ENCODE measurements at places on chromosomes 3 and 15.

- DNase-seq: peak; percentile 92
Observed at GRCh38 chr15:32683906-32684584, 33.8 kb upstream of the GREM1 start.

- no peak for DNase-seq
Observed at GRCh38 chr3:126550488-126551051, 8.2 kb downstream of the C3orf22 start.

DNA sequence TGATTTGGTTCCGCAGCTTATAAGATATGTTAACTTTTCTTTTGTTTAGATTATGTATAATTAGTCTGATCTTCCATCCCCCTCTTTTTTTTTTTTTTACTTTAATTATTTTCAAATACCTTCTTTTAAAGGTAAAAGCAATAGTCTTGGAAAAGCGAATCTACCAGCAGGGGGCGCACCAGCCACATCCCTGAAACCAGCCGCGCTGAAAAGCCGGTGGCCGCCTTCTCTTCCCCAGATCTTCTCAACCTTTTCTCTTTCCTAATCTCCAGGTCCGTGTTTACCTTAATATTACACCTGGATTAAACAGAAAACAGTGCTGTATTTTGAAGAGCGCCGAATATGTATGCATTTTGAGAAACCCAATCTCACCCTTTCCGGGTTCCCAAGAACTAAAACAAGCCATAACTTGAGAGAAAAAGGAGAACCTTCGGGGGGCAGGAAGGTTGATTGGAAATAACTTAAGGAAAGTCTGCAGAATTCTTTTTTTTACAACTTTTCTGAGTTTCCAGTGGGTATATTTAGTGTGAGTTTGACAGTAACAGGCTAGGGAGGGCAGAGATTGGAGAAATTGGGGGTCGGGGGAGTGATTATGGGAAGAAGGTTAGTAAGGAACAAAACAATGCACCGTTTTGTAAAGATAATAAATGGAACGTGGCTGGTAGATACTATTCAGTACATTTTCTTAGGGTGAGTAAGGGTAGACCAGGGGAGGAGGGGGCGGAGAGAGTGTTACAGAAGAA lies 2.0 kb upstream of the SOX2 start:
- peak; percentile 79 for DNase-seq

DNA sequence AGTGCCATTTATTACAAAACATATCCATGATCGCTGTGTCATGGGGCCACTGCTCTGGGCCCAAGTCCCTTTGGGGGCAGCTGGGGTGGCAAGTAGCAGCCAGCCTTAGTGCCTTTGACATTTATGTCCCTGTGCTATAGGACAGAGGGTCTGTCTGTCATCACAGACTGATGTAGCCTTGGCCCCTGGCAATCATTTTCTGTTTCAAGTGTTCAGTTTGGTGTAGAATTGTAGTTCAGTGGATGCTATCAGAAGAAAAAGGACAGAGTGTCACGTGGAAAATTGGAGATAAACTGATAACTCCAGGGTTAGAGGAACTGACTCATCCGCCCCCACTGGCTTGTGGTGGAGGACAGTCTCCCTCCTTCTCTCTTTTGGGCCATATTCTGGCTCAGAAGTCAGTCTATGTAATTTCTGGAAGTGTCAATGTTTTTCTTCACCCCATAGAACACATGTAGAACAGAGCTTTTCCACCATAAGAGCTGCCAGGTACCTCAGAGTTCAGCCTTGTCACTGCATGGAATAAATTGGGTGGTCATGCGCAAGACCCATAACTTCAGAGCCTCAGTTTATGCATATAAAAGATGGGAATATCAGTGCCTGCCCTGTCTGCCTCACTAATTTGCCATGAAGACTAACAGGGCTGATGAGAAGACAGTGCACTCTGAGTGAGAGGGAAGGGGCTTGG lies 4.5 kb upstream of the MRPS22 start:
- DNase-seq: no peak

- DNase-seq: no peak
Observed at GRCh38 chr15:84772031-84772430, 23.6 kb downstream of the ZNF592 start.

DNA sequence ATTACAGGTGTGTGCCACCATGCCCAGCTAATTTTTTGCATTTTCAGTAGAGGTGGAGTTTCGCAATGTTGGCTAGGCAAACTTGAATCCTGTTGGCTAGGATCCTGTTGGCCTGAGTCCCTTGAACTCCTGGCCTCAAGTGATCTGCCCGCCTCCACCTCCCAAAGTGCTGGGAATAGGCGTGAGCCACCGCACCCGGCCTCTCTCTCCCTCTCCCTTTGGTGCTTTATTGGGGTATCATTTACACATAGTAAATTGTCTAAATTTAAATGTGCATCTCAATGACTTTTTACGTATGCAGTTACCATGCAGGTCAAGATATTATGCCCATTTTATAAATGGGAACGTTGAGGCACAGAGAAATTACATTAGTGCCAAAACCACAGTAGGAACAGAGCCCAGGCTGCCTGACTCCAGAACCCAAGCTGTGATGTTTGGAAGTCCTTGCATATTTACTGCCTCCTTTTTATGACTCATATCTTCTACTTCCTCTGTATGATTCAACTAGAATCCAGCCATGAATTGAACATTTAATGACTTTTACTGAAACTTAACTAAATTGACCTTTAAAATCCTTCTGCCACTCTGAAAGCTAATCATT lies 34.0 kb upstream of the RPP14 start:
- DNase-seq: peak; percentile 67

DNA sequence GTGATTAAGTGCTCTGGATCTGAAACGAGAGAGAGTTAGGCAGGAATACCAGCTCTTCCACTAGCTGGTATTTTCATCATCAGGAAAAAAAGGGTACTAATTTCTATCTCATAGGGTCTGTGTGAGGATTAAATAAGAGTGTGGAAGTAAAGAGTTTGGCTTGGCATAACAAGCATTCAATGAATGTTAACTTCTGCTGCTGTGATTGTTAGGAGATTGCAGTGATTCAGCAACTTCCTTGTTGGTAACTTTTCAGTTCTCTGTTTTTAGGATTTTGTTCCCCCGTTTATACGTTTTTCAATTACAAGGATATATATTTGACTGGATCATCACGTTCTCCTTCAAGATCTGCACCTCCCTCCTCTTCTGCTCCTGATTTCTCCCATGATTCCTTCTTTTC lies 65.9 kb upstream of the MYO5C start:
- DNase-seq: no peak

GRCh38 chr3:100912571-100912970 lies 80.7 kb downstream of the ABI3BP start:
- no peak for DNase-seq

GRCh38 chr15:71811036-71811736 lies 832 bp downstream of the NR2E3 start:
- DNase-seq: no peak

DNA sequence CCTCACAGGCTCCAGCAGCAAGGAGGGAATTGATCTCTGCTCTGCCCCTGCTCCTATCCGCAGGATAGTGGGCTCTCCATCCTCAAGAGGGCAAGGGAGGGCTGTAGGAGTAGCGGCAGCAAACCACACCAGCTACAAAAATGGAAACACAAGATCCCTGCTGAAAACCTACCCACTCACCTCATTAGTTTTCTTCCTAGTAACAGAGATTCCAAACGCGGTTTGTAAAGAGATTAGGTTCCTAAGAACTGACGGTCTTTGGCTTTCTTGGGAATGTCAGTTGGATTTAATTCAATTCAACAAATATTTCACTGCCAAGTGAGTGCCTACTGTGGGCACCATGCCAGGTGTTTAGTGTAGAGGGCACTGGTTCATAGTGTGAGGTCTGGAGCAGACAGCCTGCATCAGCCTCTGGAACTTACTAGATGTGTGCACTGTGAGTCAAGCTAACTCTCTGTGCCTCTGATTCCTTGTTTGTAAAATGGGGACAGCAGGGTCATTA lies 84.7 kb downstream of the MRPL46 start:
- DNase-seq: no peak

DNA sequence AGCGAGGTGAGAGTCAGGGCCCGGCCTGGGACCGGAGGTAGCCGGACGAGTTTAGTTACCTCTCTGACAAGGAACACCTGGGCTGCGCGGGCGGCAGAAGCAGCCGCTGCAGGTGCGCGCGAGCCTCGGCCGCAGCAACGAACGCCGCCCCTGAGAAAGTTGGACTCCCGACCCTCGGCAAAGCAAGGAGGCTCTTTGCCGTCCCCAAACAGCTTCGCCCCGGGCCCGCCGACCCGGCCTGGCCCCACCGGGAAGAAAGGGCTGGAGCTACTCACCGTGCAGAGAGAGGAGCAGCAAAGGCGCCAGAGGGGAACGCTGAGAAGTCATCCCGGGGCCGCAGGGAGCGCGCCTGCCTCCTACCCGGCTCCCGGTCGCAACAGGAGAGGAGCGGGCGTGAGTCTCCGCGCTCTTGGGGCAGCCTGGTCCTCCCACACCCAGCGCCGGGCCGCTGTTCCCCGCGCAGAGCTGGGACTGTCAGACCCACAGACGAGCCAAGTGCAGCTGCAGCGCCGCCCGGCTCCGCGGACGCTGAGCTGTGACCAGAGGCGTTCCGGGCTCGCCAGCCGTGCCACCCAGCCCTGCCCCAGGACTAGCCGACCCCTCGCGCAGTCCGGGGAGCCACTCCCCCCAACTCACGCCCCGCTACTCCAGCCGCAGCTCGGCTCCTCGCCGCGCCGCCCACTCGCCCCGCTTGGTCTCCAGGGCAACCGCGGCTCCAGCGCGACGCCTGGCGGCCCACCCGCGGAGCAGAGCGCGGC lies at the start of gene IGSF11:
Gene IGSF11 (minus strand): TSS at position 591 of the 758 bp plus-strand sequence. CDS start 264 bp downstream, at position 327.
- peak; percentile 49 for DNase-seq

GRCh38 chr3:31421314-31422048 lies 111.2 kb upstream of the STT3B start:
- no peak for DNase-seq

DNA sequence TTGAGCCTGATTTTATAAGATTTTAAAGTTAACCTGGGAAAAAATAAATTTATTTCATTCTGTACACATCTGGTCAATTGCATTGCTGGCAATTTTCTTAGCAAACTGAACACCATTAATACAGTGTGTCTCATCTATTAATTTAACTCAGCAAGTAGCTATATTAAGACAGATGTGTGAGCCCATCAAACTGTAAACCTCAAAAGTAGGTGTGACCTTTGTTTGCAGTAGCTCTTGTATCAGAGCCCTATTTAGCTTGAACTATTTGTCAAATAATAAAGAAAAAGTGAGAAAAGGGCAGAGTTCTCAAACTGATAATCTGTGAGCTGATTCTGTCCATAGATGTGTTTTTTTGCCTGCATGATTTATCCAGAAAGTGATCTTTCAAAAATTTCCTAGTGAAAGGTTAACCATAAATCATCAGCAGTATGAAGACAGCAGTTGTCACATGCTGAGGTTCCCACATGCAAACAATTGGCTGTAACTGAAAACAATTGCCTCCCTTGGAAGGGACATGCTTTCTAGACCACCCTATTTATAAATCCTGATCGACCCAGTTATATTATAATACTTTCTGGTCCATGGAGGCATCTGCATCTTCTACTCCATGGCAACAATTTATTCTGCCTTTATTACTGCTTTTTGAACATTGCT lies 646.5 kb downstream of the NSUN3 start:
- DNase-seq: no peak

DNA sequence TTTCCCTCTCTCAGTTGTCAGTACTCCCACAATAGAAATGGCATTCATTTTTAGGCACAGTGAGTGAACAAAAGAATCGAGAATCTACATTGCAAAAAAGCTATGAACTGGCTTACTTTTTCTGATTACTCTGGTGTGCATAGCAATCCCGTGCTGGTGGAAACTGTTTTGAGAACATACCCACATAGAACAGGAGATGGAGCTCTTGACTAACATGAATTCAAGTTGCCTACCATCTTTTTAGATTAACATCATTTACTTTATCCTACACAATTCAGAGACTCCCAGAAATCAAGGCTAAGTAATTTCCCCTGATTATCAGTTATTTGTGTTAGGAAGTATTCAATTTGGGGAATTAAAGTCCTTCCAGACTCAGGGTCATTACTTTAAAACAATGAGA lies 326.6 kb downstream of the ARPP21 start:
- peak; percentile 46 for DNase-seq

GRCh38 chr3:68945225-68945624 lies 12.9 kb upstream of the TAFA4 start:
- DNase-seq: no peak

- no peak for DNase-seq
Observed at GRCh38 chr3:46096336-46096735, 69.1 kb upstream of the XCR1 start.

GRCh38 chr15:92817339-92817886 lies 82.7 kb upstream of the CHD2 start:
- no peak for DNase-seq

GRCh38 chr3:27503526-27503925 lies 19.3 kb upstream of the SLC4A7 start:
- peak; percentile 70 for DNase-seq

DNA sequence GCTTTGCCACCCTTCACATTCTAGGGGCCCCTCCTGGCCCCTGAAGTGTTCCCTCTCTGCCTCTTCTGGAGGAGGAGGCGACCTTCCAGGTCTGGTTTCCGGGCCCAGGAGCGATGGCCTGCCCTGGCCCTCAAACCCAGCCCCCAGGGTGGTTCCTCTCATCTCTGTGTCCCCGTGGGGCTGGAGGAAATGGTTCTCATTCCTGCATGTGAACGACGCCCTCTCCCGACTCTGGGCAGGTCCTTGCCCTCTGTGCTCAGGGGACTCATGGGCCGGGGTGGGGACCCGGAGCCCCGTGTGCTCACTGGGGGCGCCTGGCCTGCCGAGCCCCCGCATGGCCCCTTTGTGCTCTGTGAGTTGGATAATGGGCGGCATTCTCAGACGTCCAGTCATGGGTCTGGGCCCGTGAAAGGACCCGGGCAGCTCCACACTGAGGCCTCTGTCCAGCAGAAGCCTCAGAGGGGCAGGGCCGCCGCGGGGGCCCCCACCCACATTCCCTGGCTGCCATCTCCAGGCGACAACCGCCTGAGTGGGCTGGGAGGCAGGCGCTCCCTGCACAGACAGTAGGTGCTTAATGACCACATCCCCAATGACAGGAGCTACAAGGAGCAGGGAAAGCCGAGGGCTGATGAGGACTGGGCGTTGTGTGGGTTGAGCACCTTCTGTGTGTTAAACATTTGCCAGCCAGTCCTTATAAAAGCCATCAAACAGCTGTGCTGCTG lies 5.5 kb upstream of the PLXND1 start:
- DNase-seq: no peak

DNA sequence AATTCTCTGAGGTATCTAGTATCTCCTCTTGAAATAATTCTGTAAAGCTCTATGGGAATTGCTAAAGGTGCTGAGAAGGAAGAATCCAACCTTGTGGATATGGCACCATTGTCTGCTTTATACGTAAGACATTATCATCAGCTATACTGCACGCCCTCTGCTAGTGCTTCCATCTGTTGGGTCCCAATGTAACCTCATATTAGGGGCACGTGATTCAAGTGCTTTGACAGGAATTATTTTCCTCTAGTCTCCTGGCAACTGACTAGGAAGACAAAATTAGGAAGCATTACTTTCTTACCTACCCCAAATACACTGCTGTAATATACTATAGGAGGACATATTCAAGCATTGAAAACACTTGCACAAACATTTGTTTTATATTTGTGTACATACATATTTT lies 24.0 kb downstream of the COPS2 start:
- DNase-seq: no peak
